ENCODE measurements at places on chromosomes 5 and 9.
A peak's percentile ranks its signal among the peaks of the same experiment; 100 is the strongest.

- DNase-seq, result no peak
Measured at GRCh38 chr5:44900273-44900954, 91.7 kb downstream of the MRPS30 start.

DNA sequence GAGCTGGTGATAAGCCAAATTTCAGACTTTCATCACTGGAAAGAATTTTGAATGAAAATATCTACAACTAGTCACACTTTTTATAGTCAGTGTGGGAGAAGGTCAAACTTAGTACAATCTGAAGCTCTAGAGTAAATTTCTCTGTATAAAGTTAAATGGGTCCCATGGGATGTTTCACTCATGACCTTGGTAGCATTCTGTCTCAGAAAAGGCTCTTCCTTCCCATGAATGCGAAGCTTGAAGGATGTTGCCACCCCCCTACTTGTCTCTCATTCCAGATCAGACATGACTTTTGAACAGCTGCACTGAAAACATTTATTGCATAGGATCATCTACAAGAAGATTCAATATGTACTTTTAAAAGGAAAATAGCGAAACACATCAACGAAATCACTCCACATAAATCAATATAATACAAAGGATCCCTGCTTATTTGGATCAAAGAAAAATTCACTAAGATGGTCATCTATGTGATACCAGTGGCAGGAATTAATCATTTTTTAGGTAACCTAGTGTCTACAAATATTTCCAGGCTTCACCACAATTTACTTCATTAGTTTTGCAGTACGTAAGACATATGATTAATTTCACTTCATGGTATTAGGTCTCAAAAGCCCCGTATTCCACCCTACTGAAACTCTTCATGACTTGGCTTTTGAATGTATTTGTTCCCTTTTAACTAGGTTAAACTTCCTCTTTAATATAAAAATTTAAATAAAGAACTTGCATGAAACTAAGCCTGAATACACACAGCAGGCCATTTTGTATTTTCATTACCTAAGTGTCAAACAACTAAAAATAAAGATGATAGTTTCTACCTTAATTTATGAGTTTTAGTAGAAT lies 4.4 kb downstream of the ST8SIA4 start:
- peak; percentile 20 for DNase-seq

DNA sequence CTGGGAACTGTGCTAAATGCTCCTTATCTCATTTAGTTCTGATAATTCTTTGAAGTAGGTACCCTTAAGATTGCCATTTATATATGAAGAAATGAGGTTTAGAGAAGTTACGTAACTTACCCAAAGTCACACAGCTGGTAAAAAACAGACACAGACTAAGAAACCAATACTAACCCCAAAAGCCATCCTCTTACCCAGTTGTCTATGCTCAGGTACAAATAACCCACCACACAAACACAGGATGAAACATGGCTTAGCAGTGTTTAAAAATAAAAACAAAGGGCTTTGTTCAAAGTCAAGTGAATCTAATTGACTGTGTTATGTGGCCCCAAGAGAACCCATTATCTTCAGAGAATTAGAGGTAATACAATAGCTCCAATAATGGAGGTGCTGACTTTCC lies 37.0 kb upstream of the IL7R start:
- DNase-seq, result peak; percentile 45

GRCh38 chr9:79970146-79970425 lies 398.3 kb downstream of the TLE4 start:
- no peak for DNase-seq

DNA sequence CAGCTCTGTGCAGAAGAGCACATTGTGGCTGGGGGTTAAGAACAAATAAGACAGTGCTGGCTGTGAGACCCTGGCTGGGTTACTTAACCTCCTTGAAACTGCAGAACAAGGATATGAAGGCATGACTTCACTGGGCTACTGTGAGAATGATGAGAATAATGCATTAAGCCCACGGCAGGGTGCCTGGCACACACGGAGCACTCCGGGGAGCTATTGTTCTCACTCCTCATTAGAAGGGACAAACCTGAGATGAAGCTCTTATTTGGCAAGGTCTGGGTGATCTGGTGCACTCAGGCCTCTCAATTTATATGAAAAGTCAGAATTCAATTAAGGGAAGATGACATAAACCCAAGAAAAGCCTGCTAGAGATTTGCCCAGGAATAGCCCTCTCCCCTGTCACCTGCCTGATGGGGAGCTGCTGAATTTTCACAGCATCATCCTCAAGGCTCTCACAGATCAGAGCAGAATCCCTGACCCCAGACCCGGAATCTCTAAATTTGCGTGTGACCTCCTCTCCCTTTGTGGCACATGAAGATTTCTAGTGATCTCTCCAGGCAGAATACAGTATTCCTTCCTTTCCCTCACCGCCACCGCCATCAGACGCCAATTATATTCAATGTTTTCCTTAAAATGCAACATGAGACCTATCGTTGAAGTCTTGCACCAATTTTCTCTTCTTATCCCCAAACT lies 102.1 kb downstream of the COL23A1 start:
- DNase-seq, result no peak

DNA sequence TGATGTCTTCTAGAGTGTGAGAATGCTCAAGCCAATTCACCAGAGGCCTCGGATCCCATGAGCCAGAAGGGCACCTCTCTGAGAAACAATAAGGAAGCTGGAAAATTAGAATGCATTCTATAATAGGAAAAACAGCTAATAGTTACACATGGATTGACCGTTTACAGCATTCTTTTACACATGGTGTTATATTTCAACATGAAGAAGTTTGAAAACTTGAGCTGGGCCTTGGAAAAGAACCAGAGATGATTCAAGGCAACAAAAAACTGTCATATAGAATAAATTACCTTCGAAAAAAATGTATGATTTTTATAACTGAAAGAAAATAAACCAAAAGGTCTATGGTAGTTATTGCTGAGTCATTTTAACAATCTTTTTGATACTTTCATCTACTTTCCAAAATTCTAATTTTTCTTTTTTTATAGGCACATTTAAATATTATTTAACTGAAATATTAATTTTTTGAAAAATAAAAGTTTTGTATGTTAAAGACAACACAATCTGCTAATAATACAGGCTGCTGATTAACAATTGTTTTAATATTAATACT lies 6.2 kb downstream of the SH3TC2 start:
- DNase-seq, result no peak

DNA sequence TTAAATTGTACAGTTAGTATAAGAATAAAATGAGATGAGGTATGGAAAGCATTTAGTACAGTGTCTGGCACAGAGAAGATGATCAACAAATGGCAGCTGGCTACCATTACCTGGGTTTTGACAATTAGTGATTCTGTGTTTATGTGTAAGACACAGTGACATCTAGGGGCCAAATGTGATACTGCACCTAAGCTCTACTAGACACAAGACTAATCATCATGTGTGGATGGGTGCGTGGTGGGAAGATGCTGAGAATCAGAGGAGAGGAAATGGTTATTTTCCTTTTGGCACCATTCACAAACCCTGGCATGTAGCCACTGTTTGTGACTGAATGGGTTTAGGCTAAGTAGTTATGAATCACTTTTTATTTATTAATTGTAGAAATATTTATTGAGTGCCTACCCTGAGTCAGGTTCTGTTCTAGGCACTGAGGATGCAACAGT lies 109.8 kb upstream of the TBC1D2 start:
- no peak for DNase-seq

Data from CD4-positive, alpha-beta T cell treated with Interleukin-2 at 100 ng/mL for 4 hours (primary cell).